Ovary (tissue), 10 donors: ENCODE measurements at places on chromosomes 12 and 14. TPM values are rescaled to one million over a fixed set of nuclear protein-coding genes. Genes with fewer than 3 reads are reported as not detected.

- no peak overlapping the region for H3K27ac ChIP-seq
- H3K27me3 ChIP-seq, result no peaks in the 10 kb centered on the region
- H3K4me3 ChIP-seq, result no peak overlapping the region
Observed at GRCh38 chr14:42872786-42873185, 1266.1 kb downstream of the LRFN5 start.

DNA sequence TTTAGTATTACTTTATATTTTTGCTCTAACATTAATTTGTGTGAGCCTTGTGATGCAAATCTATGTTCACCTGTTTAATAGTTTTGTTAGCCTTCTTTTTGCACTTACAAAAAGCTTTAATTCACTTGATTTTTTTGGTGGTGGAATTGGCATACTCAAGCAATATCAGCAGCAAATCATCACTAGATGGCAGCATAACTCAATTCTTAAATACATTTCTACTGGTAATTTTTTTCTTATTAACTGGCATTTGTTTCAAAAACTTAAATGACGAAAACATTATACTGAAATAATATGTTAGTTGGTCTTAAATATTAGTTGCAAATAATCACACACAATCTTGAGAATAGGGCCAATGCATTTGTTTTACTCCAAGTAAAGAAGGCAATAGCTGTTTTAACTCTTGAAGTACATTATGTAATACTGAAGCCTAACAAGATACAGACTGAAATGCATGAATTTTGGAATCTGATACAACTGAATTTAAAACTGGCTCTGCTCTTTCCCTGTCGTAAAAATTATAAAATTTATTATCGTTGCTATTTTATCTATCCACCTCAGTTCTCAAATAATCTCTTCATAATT is 151.5 kb downstream of the ATXN7L3B start:
- no peaks in the 10 kb centered on the region for H3K36me3 ChIP-seq
- no peak for DNase-seq
- H3K4me1 ChIP-seq, result no peaks in the 10 kb centered on the region

DNA sequence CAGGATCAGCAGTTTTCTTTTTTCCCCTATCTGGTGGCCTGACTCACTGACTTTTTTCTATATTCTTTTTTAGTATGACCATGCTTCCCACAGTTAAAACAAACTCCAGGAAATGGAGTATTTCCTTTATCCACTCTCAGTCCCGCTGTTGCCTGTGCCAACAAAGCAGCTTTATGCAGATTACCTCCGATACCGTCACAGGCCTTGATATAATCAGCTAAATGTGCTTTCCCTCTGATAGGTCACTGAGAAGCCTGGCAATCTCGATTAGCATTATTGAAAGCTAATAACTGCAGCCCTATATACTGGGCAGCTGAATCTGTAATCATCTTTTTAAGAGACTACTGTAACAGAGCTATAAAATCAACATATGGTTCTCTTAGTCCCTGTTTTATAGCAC is 243.6 kb downstream of the KIF21A start:
- H3K27me3 ChIP-seq, result no peaks in the 10 kb centered on the region
- no peak for DNase-seq
- H3K27ac ChIP-seq, result no peak overlapping the region

AQP6 gene
- total RNA-seq, result 0.08 TPM

WDR20 gene
- 15.5 TPM for total RNA-seq
